Right ventricle myocardium superior (tissue), 1 donor: ENCODE measurements at places on chromosomes 7 and 10. TPM values are rescaled to one million over a fixed set of nuclear protein-coding genes. Genes with fewer than 3 reads are reported as not detected.

Gene CYP3A4
- 0.70 TPM for total RNA-seq

Gene STAG3
- 0.94 TPM for total RNA-seq

Gene IDI2
- 0.16 TPM for total RNA-seq

Gene BMPR1A
- 50.2 TPM for total RNA-seq

Gene H2BK1
- not detected for total RNA-seq

Gene C10orf143
- total RNA-seq, result 2.2 TPM

Gene CDC14C
- total RNA-seq, result not detected

Gene SUFU
- total RNA-seq, result 7.6 TPM

Gene DNAJB12
- total RNA-seq, result 26.1 TPM

Gene IFIT1
- total RNA-seq, result 28.1 TPM

Gene DEPP1
- total RNA-seq, result 35.1 TPM

Gene CDK14
- 24.2 TPM for total RNA-seq

Gene ANXA8L1
- 0.81 TPM for total RNA-seq

Gene IFIT1B
- total RNA-seq, result not detected

Gene KIN
- 6.9 TPM for total RNA-seq

Gene FAM241B
- 3.3 TPM for total RNA-seq

Gene CUBN
- total RNA-seq, result 0.22 TPM

Gene SOSTDC1
- total RNA-seq, result 0.67 TPM

Gene EBLN1
- total RNA-seq, result not detected

Gene MYO1G
- 0.97 TPM for total RNA-seq

Gene ERLIN1
- total RNA-seq, result 6.9 TPM

Gene CNTNAP2
- 0.48 TPM for total RNA-seq

Gene ZNF239
- total RNA-seq, result 2.0 TPM

Gene COL13A1
- 0.89 TPM for total RNA-seq

Gene VWDE
- not detected for total RNA-seq

Gene FAM20C
- total RNA-seq, result 23.4 TPM

Gene PPP1R9A
- total RNA-seq, result 22.6 TPM

Gene PNLIPRP1
- total RNA-seq, result not detected

Gene FKBP6
- not detected for total RNA-seq

Gene FAM13C
- 5.9 TPM for total RNA-seq
